NCI-H510A treated with DMSO at 0.1 percent for 48 hours (cell line): ENCODE measurements at places on chromosomes 1 and 21.

DNA sequence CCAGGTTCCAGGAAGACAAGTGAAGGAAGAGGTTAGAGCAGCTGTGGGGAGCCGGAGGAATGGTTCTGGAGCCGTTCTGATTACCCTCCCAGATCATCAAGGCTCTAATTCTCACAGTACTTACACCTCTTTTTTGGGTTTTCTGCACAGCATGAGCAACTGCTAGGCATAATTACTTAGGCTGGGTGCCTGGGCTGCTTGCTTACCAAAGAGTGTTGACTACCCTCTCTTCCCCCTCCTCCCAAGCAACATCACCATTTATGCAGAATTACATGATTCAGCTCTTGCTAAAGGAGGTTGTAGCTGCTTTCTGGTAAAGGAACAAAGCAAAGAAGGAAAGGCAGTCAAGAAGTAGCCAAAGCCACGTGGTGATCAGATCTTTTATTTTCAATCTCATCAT, 397.2 kb downstream of the KCNH1 start:
- no peak for DNase-seq

GRCh38 chr1:58964880-58965279, 181.0 kb upstream of the JUN start:
- DNase-seq = no peak

GRCh38 chr1:191498318-191498717, 659.9 kb upstream of the RGS18 start:
- no peak for DNase-seq

DNA sequence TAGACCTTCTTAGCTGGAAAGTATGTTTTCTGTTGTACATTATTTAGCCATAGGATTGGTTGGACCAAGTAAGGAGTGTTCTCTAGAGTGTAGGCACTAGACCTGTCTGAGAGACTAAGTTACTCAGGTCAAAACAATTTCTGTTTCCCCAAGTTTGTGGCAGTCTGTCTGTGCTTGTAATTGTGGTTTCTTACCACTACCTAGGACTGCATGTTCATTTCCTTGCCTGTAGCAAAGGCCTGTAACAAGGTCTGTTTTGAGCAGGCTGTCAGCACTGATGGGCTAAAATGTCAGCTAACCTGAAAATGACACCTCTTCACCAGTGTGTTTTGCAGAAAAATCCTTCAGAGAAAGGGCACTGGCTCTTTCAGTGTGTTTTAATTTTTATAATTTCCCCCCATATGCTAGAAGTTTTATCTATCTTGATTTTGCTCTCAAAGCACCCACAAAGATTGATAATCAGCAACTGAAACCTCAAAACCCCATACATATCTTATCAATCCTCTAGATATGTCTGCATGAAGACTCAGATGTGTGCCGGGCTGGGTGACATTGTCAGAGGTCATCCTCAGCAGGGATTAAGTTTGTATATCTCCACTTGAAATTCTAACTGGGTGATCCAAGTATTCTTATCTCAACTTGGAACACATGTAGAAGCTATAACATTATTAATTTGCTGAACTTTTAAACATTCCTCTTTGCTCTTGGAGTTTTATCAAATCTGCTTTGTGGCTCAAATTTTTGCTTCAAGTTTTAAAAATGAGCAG, 50.7 kb upstream of the ST6GALNAC3 start:
- no peak for DNase-seq

GRCh38 chr1:231541842-231542241, 13.4 kb downstream of the TSNAX start:
- DNase-seq = no peak

DNA sequence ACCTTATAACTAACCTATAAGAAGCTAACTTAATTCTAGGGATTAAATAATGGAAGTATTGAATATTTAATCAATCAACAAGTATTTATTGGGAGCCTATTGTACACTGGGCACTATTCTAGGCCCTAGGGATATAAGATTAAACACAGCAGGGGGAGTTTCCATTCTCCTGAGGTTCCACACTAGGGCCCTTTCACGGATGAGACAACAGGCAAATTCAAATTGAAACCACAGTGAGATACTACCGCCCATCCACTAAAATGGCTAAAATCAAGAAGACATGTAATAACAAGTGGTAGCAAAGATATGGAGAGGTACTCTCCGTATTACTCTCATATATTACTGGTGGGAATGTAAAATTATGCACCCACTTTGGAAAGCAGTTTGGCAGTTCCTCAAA, 674.4 kb downstream of the KIF26B start:
- DNase-seq = no peak

GRCh38 chr1:8363186-8363766, 45.4 kb downstream of the SLC45A1 start:
- no peak for DNase-seq

DNA sequence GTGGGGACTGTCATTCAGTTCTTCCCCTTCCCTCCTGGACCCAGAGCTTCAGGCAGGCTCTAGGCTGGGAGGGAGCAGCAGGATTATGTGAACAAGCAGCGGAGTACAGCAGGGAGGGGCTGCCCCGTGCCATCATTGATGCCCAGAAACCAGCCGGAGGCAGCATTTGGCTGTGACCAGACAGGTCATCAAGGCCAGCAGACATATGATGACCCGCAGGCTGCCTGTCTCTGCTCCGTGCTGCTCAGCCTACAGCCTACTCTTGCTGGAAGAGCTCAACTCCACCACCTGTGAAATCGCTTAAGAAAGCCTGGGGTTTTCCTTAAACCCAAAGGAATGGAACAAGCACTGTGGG, 4.9 kb downstream of the KLHL21 start:
- no peak for DNase-seq

- DNase-seq = no peak
Observed at GRCh38 chr1:69834336-69834735, 266.6 kb downstream of the LRRC7 start.

- DNase-seq = no peak
Observed at GRCh38 chr1:172883844-172884243, 166.9 kb downstream of the TNFSF18 start.

- DNase-seq = no peak
Observed at GRCh38 chr1:50108497-50109059, at the start of gene ELAVL4. ELAVL4 (plus strand) TSS chr1:50108920; CDS start chr1:50109190, 270 bp downstream.

DNA sequence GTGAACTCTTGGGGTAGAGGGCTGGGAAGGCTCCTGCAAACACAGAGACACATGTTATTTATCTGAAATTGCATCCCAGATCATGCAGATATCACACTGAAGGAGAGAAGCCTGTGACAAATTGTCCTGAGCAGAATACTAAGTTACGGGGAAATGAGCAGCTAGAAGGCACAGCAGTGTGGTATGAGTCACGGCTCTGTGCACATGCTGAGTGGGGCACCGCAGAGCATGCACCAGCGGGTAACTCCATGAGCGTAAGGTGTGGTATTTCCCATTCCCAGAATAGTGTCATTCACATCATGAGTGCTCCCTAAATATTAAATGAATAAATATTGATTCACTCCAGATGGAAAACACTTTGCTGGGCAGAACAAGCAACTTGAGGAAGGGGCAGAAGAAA, 21.3 kb upstream of the FCRL2 start:
- DNase-seq = no peak

GRCh38 chr1:22761821-22762220, 51.2 kb downstream of the EPHB2 start:
- DNase-seq = no peak

GRCh38 chr1:76219366-76219818, 144.8 kb downstream of the ST6GALNAC3 start:
- DNase-seq = no peak

DNA sequence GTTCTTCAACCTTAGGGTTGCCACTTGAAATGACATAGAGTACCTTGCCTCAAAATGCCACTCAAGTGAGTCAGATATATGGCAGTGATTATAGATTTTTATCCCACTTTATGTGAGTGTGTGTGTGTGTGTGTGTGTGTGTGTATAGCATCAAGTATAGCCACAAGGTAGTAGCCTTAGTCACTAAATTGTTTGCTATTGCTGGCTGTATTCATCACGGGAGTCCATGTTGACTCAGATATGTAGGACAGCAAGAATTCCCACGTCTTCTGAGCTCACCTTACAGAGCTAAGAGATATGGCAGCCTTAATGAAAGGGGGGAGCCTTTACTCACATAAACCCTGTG, 9.3 kb downstream of the ETS2 start:
- DNase-seq = no peak

- no peak for DNase-seq
Observed at GRCh38 chr1:156118177-156118868, 3.8 kb downstream of the LMNA start.
